Activated naive CD4-positive, alpha-beta T cell (primary cell): ENCODE measurements at places on chromosomes 7 and 10.

GRCh38 chr7:55593515-55594318, 21.4 kb upstream of the VOPP1 start:
- peak; percentile 61 for DNase-seq

- no peak for DNase-seq
Observed at GRCh38 chr10:49005270-49005669, 65.6 kb upstream of the LRRC18 start.

DNA sequence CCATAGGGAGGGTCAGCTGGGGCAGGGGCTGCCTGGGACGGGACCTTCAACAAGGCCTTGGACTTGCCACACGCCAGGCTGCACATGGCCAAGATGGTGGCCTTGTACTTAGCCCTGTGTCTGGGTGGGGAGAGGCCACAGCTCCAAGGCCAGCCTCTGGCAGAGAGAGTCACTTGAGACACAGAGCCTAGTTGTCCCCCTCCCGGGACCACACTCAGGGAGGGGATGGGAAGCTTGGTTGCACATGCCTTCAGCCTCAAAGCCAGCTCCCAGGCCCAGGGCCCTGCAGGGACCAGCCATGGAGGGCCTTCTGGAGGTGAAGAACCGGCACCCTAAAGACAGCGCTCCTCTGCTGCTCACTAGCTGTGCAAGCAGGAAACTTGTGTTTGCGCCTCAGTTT, 16.7 kb downstream of the MMRN2 start:
- no peak for DNase-seq

GRCh38 chr10:12556039-12556438, 206.7 kb downstream of the CAMK1D start:
- no peak for DNase-seq

GRCh38 chr7:102296179-102296438, 9.4 kb downstream of the SH2B2 start:
- no peak for DNase-seq

DNA sequence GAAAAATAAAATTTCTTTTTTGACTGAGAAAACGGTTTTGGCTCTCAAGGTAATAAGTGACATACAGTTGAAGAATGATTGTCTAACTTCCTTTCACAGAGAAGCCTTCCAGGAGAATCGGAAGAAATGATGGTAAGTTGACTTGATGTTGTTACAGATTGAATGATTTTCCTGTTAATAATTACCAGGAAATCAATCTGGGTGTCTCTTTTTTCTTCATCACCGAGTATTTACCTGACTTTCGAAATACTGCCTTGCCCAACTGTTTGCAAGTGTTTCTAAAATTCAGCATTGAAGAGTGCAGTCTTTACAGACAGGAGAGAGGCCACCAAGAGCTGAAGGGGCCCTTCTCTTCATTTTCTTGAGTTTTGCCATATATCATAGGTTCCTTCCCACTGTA, 4.0 kb downstream of the ITIH2 start:
- no peak for DNase-seq

DNA sequence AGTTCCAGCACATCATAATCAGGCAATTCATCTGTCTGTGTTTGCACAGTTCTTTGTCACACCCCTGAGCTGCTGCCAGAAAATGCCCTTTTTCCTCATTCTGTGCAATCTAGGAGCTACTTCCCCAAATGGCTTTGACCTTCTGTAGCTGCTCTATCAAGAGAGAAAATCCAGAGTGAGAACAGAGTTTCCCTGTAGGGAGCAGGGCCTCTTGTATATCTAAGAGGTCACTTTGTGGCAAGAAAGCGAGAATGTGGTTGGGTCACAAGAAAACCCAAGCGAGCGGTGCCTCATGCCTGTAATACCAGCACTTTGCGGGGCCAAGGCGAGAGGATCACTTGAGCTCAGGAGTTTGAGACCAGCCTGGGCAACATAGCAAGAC, 24.3 kb downstream of the SLC29A3 start:
- no peak for DNase-seq

DNA sequence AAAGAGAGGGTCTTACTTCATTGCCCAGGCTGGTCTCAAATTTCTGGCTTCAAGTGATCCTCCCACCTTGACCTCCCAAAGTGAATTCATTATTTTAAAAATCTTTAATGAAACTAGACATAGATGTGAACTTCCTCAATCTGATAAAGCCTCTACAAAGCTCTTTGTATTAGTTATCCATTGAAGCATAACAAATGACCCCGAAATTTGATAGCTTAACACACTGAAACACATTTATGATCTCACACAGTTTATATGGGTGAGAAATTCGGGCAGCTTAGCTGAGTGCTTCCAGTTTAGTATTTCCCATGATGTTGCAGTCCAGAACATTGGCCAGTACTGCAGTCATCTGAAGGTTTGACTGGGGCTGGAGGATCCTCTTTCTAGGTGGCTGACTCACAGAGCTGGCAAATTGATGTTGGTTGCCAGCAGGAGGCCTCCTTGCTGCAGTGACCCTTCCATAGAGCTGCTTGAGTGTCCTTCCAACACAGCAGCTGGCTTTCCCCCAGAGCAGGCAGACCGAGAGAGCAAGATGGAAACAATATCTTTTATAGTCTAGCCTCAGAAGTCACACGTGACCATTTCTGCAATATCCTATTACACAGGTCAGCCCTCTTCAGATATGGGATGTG, 16.6 kb upstream of the WNT8B start:
- DNase-seq, result no peak

- DNase-seq, result no peak
Observed at GRCh38 chr10:119829429-119829828, 43.2 kb downstream of the MCMBP start.

DNA sequence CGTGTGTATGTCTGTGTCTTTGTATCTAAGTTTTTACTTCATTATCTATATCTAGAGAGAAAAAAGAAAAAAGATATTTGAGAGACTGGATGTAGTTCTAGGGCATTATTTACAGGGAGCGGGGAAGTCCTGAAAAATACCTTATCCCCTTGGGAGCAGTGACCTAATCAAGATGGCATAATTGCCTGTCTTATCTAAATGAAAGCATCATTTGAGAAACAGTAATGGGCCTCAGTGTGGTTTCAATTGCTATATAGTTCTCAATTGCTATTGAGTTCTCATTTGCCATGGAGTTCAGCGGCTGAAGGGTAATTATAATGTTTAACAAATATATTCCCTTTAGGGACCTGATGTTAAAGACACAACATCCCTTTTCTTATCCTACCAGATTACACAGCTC, 216.5 kb downstream of the PLXNA4 start:
- no peak for DNase-seq

- no peak for DNase-seq
Observed at GRCh38 chr7:8251195-8251594, 10.8 kb downstream of the ICA1 start.

DNA sequence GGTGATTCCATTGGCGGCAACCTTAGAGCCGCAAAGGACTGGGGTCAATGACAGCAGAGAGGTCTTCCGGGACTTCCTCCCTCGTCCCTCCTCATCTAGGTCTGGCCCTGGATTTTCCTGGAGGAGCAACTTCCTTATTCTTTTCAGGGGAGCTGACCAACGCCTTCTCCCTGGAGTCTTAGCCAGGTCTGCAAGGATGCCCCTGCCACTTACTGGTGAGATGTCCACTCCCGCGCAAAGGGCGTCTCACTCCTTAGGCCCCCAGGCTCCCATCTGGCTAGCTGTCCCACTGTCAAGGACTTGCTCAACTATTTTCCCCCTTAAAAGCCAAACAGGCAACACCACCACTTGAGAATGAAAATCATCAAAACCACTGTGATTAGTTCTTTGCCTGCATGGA, 42.0 kb upstream of the NMT2 start:
- no peak for DNase-seq

GRCh38 chr7:90668992-90669391, 72.9 kb downstream of the CDK14 start:
- no peak for DNase-seq

GRCh38 chr10:108180878-108181277, 1016.4 kb upstream of the SORCS1 start:
- no peak for DNase-seq
